ENCODE measurements at places on chromosomes 5 and 9.

GRCh38 chr9:12770261-12770660 is 4.6 kb upstream of the LURAP1L start:
- DNase-seq: no peak

- DNase-seq: no peak
Observed at GRCh38 chr9:99726758-99727157, 94.9 kb upstream of the NR4A3 start.

DNA sequence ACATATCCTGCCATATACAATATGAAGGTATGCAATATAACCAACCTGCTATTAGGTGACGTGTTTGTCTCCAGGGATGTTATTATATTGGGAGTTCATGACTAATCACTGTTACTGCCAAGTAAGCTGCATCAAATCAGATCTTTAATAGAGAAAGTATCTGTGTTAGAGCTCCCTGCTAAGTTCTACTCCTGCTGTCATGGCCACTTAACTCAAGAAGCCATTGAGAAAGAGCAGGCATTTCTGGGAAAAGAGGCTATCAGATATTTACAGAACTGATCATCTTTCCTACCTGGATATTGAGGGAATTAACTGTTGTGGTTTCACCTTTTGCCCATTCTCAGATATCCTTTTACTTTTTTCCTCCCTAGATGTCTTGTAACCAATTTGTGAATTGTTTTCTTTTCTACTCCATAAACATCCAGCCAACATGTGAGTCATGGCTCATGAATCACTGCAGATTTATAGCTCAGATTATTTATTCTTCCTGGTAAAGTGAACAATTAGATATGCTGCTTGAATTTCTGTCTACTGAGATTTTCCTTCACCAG is 634.8 kb upstream of the FAM174A start:
- DNase-seq: no peak

DNA sequence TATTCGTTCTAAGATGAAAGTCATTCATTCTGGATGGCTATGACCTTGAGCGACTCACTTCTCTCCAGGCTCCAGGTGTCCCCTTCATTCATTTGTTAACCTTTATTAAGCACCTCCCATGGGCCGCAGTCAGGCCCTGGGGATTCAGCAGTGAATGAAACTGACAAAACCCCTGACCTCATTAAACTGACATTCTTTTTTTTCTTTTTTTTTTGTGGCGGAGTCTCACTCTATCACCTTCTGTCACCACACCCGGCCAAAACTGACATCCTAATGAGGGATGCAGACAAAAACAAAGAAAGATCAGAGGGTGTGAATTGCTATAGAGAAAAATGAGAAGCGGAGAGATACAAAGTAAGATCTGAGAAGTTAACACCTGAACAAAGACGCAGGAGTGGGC is 16.5 kb upstream of the ODF2 start:
- DNase-seq: no peak

- no peak for DNase-seq
Observed at GRCh38 chr5:52989025-52989780, at the start of gene ITGA2. Gene ITGA2, plus strand, starts transcription at chr5:52989352. Its CDS starts 117 bp downstream, at chr5:52989469.

DNA sequence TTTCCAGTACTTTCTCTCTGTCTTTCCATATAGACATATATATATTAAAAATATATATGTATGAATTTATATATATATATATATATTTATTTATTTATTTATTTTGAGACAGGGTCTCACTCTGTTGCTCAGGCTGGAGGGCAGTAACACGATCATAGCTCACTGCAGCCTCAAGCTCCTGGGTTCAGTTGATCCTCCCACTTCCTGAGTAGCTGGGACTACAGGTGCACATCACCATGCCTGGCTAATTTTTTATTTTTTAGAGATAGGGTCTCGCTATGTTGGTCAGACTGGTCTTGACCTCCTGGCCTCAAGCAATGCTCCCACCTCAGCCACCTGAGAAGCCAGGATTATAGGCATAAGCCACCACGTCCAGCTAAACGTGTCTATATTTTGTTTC is 210.1 kb downstream of the CD180 start:
- no peak for DNase-seq

- no peak for DNase-seq
Observed at GRCh38 chr5:169988206-169988605, 7.9 kb upstream of the INSYN2B start.

GRCh38 chr5:103561685-103562452 is 720 bp downstream of the NUDT12 start:
- no peak for DNase-seq

DNA sequence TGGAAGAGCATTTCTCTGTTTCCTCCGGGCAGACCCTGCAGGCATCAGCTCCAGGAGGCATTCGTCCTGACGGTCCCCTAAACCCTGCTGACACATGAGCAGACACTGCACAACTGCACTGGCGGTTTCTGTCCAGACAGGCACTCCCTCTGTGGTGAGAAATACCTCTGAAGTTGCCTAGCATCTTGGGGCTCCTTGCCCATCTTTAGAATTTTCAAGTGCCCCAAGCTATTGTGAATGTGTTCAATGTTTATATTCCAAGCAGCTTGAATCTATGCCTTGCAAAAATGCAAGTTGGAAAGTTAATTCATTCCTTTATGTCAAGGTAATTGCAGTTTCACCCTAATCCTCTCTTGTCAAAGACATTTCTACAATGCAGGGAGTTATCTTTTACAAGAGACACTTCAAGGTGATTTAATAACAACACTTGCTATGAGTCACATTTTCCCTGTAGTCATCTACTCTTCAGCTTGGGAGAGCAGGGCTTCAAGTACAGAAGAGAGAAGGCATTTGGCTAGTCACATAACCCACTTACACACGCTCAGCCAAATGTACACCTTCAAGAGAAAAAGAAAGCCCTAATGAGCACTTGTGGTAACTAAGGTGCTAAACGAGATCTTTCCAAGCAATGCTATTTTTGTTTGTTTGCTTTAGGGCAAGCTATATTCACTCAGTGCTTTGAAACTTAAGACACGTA is 302.5 kb downstream of the MLLT3 start:
- DNase-seq: no peak

DNA sequence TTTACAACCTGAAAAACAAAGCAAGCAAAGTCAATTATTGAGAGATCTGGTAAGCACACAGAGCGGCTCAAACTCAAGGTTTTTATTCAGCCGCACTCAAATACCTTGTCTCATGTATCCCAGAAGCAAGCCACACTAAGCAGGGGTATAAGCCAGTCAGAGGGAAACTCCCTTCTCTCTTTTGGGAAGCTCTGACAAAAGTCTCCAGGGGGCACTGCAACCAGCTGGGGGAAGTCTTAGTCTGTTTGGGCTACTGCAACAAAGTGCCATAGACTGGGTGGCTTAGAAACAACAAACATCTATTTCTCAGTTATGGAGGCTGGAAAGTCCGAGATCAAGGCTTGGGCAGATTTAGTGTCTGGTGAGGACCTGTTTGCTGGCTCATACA is 246.0 kb downstream of the ENC1 start:
- DNase-seq: no peak

- peak; percentile 37 for DNase-seq
Observed at GRCh38 chr5:152349683-152350526, 55.2 kb downstream of the NMUR2 start.

DNA sequence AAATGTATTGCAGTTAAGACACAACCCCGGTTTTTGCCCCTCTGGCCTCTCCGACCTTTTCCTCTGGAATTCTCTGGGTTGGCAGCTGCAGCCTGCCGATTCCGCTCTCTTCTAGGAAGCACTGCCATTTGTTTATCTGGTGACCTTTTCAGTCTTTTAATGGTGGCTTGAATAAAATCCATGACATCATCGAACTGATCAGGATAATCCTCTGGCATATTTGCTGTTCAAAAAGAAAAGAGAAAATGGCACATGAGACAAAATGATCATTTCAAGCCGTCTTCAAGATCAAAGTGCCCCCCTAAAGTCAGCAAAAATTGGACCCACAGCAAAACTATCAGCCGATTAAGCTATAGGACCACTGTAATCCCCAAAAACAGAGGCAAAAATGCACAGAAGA is 23.9 kb downstream of the GDNF start:
- DNase-seq: no peak

GRCh38 chr5:14890846-14891245 is 19.3 kb upstream of the ANKH start:
- DNase-seq: no peak

- DNase-seq: no peak
Observed at GRCh38 chr5:91098541-91098940, 284.6 kb downstream of the ARRDC3 start.

DNA sequence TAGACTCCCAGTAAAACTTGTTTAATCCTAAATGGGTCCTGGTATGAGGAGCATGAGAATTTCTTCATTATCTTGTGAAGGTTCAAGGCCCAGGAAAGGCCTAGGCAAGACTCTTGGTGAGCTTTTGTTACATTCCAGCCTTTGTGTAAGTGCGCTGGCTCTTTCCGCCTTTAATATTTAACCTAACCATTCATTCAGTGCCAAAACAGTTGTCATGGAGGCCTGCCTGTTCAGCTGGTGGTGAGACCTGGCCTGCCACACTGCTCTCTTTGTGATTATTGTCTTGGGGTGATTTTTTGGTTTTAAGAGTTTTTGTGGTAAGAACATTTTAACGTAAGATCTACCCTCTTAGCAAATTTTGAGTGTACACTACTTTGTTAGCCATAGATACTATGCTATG is 127.5 kb upstream of the WWC1 start:
- DNase-seq: no peak

DNA sequence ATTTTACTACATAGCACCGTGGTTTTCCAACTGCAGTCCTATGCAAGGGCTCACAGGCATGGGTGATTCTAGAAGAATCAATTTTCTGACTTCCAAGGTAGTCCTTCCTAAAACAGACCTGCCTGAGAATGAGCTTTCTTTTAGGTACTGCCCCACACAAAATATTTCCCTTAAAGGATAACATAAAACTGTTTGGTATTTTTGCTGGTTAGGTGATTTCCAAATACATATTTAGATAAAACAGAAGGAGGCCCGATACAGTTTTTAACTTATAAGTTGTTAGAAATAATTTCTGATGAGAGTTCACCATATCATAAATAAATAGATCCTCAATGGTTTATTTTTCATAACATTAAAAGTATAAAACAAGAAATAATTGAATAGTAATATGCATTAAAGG is 46.4 kb downstream of the COX7C start:
- DNase-seq: no peak

DNA sequence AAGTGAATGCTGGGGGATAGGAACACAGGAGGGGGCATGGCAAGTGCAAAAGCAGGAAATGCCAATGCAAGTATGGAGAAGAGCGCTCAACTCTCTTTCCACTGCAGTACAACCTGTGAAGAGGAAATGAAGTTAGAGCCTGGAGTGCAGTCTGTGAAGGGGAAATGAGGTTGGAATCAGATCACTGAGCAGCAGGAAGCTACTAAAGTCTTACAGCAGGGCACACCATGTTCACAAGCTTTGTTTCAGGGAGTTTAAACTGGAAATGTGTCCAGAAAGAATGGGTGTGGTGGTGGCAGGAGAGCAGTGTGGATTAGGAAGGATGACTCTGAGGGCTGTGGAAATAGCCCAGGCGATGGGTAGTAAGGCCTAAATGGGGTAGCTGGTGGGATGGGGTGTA is 15.4 kb downstream of the ARHGEF37 start:
- DNase-seq: no peak

GRCh38 chr9:136564379-136564988 is 18.6 kb upstream of the NOTCH1 start:
- DNase-seq: no peak

- no peak for DNase-seq
Observed at GRCh38 chr9:124054582-124055227, 43.1 kb downstream of the LHX2 start.

DNA sequence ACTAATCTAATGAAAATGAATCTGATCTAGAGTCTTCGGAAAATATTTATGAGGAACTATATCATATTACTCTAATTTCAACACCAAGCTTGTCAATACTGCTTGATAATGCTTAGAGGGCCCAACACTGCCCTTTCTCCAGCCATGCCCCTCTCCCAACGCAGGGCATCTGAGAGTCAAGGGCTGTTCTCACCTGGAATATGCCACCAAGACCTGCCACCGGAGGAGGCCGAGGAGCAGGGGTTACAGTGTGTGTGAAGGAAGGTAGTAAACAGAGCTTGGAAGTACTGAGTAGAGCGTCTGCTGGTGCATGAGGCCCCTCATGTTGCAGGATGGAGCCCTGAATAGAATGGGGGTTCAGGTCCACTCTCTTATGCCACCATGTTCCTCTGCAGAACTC is 301.3 kb upstream of the MPDZ start:
- DNase-seq: no peak

DNA sequence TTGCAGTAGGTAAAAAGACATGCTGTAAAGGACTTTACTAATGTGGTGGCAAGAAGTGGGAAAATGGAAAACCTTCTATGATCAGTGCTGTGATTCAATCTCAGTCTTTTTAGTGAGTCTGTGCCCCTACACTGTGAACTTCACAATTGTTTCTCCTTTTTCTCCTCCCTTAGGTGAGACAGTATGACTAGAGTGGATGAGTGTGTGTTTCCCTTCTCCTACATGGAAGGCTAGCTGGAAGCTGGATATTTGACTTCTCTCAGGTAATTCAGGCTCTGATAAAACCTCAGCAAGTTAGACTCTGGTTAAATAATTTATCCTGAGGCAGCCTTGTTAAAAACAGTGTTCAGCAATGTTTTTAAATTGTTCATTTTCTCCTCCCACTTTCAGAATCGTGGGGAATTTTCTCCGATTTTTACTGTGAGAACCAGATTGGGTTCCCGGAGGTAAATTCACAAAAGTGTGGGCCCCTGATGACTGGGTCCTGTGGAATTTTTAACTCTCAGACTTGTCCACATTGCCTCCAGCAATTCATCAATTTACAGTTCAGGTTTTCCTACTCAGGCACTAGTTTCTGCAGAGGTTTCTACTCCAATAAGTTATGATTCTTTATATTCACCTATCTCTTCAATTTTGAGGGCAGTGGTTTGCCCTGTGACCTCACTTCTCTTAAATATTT is 149.1 kb upstream of the PIK3R1 start:
- no peak for DNase-seq

GRCh38 chr9:115340314-115340713 is 222.4 kb upstream of the TNC start:
- no peak for DNase-seq

GRCh38 chr5:33583332-33583731 is 142.6 kb downstream of the TARS1 start:
- no peak for DNase-seq

GRCh38 chr5:109034306-109034705 is 286.6 kb downstream of the FER start:
- DNase-seq: no peak

DNA sequence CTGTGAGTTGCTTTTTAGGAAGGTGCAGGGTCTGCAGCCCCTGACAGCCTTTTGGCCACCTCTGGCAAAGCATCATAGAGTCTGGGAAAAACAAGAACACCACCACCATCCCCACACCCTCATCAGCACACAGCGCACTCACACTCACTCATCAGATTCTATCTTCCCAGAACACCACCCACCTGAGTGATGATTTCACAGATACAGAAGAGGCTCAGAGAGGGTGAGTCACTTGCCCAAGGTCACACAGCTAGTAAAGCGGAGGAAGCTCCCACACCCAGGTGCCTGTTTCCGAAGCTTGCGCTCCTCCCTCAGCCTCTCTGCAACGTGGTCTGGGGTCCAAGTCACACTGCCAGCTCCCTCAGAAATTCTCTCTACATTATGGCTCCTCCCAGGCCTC is 41.8 kb upstream of the HRH2 start:
- DNase-seq: no peak

Data from NCI-H446 (cell line).